Thyroid gland (tissue), 4 donors: ENCODE measurements at places on chromosomes 6 and 20.

DNA sequence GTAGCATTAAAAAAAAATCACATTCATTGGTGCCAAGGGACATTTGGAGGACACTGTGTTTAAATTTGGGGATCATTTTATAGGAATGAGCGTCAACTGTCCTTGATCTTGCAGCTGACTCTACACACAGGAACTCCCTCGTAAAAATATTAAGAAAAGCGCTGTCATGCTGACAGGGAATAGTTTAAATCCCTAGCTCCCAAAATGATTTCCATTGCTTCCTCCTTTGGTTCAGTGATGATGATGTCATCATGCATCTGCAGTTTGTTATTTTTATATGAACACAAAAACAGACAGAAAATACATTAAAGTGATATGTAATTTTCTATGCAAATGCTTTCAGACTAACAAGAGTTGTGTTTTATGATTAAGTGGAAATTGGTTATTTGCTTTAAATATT lies 275.6 kb downstream of the BTBD9 start:
- no peaks in the 10 kb centered on the region for H3K27me3 ChIP-seq
- H3K27ac ChIP-seq, result no peak overlapping the region
- H3K4me1 ChIP-seq, result no peaks in the 10 kb centered on the region
- DNase-seq, result no peak
- H3K4me3 ChIP-seq, result no peak overlapping the region

- no peak overlapping the region for H3K27ac ChIP-seq
- no peaks in the 10 kb centered on the region for H3K36me3 ChIP-seq
- no peak for DNase-seq
- no peaks in the 10 kb centered on the region for H3K27me3 ChIP-seq
- peaks cover 18% of the 10 kb centered on the region for H3K4me1 ChIP-seq
Measured at GRCh38 chr6:150245148-150245935, 102.5 kb downstream of the PPP1R14C start.

- DNase-seq, result no peak
- no peaks in the 10 kb centered on the region for H3K36me3 ChIP-seq
- peaks cover 11% of the 10 kb centered on the region for H3K4me1 ChIP-seq
- no peak overlapping the region for H3K27ac ChIP-seq
- no peak overlapping the region for H3K4me3 ChIP-seq
Measured at GRCh38 chr20:32509639-32510066, 75.5 kb downstream of the NOL4L start.

DNA sequence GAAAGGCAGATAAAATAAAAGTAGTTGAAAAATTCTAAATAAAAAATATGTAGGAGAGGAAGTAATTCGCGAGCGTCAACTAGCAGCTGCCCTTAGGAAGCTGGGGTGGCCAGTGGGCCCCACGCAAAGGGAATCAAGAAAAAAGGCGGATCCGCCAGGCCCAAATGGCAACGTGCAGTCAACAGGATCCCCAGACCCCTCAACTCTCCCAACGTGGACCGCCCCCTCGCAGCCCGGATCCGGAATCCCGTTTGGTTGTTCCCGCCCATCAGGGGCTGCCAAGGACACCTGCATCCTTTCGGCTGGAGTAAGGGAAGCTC lies 296 bp downstream of the DZANK1 start:
- no peaks in the 10 kb centered on the region for H3K36me3 ChIP-seq
- H3K4me3 ChIP-seq, result peak overlapping the region; percentile 57
- no peaks in the 10 kb centered on the region for H3K27me3 ChIP-seq
- no peak for DNase-seq
- H3K27ac ChIP-seq, result peak overlapping the region; percentile 39

- H3K4me1 ChIP-seq, result no peaks in the 10 kb centered on the region
- no peaks in the 10 kb centered on the region for H3K36me3 ChIP-seq
- no peak overlapping the region for H3K27ac ChIP-seq
- DNase-seq, result no peak
- no peaks in the 10 kb centered on the region for H3K27me3 ChIP-seq
- no peak overlapping the region for H3K4me3 ChIP-seq
Measured at GRCh38 chr6:50905297-50905696, 86.6 kb downstream of the TFAP2B start.
